Mesenchymal stem cell (in vitro differentiated cells and primary cell): ENCODE measurements at places on chromosomes 3 and 15.

- no peak for DNase-seq
These were observed 24.5 kb downstream of the CYFIP1 start for GRCh38 chr15:22955544-22956119.

GRCh38 chr3:4827767-4828166 is 151.5 kb upstream of the BHLHE40 start:
- no peak for DNase-seq

DNA sequence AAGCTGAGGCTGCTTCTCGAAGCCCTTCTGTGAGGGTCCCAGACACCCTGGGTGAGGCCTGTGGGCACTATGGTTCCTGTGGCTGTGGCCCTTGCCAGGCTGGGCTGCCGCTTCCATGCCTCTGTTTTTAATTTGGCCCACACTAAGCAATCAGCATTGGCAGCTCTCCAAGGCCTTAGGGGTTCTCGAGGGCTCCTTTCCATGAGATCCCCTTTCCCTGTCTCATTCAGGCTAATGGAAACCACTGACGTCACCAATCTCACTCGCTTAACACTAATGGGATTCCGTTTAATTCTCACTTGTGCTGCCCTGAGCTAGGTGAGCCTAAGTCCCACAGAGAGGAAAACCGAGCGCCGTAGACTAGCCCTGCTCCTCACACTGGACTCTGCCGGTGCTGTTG is 60.2 kb upstream of the RAB6B start:
- DNase-seq: no peak

- no peak for DNase-seq
These were observed 274.7 kb downstream of the FOXP1 start for GRCh38 chr3:71308836-71309235.

DNA sequence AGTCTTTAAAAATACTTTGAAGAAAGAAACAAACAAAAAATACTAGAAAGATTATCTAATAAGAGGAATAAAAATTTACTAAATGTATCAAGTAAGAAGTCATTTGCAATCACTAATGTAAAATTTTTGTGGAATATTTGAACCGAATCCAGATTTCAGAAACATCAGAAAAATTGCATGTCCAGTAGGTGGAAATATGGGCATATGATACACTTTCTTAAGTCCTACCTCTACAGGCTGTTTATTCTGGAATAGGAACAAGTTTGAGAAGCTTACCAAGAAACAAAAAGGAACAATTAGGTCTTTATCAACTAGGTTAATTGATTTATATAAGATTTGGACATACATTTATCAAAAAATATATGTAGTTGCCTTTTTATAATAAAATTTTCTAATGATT is 292.9 kb upstream of the ROBO1 start:
- no peak for DNase-seq

DNA sequence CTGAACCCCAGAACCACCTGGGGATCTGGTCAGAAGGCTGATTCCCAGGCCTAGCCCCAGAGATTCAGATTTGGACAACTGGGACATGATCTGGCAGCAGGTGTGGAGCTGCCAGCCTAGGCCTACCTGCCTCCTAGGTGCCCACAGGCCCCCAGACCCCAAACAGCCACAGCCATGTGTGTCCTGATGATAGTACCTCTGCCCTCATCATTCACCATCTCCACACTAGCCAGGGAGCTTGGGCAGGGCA is 34.7 kb downstream of the HMCES start:
- no peak for DNase-seq

- no peak for DNase-seq
These were observed 54.2 kb downstream of the MSL2 start for GRCh38 chr3:136141891-136142290.

- DNase-seq: peak; percentile 21
These were observed 2.9 kb downstream of the SAMD7 start for GRCh38 chr3:169914321-169914720.

- no peak for DNase-seq
These were observed 33.3 kb downstream of the TSPAN3 start for GRCh38 chr15:77037388-77038209.

- no peak for DNase-seq
These were observed 295.3 kb downstream of the GBE1 start for GRCh38 chr3:81466201-81466560.

DNA sequence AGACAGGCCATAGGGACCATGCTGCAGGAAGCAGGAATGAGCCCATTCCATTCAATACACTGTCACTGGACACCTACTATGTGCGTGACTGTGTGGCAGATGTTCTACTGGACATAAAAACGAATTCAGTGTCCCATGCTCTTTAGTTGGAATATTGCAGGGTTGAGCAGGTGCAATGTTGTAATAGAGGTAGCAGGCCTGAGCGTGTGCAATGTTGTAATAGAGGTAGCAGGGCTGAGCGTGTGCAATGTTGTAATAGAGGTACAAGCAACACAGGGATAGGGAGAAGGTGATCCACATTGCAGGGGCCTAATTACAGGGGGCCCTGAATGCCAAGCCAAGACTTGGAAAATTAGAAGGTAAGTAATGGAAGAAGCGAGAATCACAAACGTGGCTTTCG is 261.4 kb upstream of the HES1 start:
- no peak for DNase-seq
